ENCODE measurements at places on chromosomes 7 and 10. TPM values are rescaled to one million over a fixed set of nuclear protein-coding genes. Genes with fewer than 3 reads are reported as not detected.

NKX1-2 gene
- polyA plus RNA-seq = 7.7 TPM

DNA sequence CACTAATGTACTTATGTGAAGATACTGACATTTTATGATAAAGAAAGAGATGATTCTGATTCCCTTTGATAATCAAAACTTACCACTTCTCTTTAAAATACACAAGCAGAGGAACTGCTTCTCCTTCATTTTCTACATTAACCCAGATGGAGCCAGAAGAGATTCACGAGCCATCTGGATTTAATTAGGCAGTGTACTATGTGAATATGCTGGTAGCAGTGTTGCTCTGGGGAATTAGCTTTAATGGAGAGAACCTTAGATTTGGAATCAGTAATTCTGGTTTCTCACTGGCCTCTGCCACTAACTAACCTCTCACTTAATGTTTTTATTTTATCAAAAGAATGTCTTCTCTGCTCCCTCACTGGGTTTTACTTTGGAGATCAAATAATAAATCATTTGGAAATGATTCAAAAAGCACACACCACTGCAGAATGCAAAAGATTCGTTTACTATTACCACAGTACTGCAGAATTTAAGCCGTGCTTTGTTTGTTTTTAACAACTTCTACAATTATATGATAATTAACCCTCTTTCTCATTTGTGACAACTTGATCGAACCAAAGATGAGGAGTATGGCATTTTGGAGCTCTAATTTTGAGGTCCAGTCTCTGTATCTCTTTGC, 77.5 kb upstream of the PHYHIPL start:
- no peak for DNase-seq

DNA sequence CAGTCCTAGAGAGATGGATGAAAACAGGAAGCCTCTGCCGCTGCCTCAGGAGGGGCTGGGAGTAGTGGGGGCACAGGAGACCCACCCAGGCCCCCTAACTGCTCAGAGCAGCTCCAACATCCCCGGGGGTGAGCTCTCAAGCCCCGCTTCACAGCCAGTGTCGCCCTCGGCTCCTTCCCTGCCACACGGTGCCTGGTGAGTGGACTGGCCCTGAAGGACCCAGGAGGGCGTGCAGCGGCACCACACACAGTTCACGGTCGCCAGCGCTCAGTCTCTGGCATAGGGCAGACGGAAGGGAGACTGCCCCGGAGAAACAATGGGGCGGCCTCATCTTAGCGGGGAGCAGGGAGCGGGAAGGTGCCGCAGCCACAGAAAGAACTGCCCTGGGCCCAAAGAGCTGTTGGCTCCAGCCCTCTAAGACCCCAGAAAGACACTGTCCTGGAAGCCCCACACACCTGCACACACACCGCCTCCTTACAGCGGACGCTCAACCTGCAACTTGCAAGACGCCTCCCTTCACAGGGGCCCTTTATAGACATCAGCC, 1.2 kb downstream of the CLDN15 start:
- DNase-seq = peak; percentile 51

DNA sequence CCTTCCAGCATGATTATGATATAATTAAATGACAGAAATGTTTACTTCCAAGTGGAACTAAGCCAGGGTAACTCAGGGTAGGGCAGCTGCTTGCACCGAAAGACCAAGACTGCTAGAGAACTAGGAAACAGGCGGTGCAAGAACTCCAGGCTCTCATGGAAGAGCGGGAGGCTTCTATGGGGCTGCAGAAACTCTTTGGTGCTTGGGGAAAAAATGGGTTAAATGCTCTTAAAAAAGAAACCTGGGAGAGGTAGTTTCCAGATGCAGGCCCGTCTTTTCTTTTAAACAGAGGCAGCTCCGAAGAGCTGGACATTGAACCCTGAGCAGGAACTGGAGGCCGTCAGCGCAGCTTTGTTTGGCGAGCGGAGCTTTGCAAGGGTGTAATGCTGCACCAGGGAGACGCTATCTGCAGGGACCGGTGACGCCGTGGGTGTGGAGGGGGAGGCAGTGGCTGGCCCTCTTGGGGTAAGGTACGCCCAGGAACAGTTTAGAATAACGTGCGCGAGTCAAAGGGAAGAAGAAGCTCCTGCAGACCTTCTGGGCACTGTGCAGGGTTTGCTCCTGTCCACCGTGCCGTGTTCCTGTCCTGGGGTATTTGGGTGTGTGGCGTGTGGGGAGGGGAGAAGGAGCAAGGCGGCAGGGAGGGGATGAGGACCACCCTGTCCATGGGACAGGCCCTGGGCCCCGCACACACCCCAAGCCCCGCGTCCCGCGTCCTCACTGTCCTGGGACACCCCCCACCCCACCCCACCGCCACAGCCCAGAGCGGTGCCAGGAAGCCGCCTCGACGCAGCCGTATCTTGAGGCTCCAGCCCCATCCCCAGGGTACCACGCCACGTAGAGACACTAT, 59.0 kb downstream of the EGFR start:
- peak; percentile 95 for DNase-seq

DNA sequence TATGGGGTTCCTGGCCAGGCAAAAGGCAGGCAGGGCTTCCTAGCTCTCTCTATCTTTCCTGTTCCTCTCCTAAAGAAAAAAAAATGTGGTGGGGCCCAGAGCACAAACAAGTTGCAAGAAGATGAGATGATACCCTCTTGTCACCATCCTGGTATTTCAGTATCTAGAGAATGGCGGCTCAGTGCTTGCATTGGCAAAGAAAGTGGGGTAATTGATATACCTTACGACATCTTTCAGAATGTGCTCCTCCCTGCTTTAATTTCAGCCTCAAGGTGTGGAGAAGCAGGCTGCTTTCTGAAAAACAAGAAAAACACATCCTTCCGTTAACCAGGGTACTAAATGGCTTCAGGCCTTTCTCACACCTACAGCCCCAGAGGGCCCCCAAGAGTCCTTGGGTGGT, 34.5 kb upstream of the CUX1 start:
- no peak for DNase-seq

Measured in large intestine (tissue), 12 donors.